ENCODE measurements at places on chromosomes 4 and X. TPM values are rescaled to one million over a fixed set of nuclear protein-coding genes. Genes with fewer than 3 reads are reported as not detected.

The HMGN5 gene
- total RNA-seq: 5.3 TPM

The MAGEC3 gene
- not detected for total RNA-seq

The SMIM31 gene
- total RNA-seq: 3.8 TPM

The PPP4R3C gene
- not detected for total RNA-seq

The SPATA18 gene
- total RNA-seq: 33.4 TPM

The SMARCA1 gene
- total RNA-seq: 21.3 TPM

The SOD3 gene
- 101 TPM for total RNA-seq

The TAF7L gene
- 0.21 TPM for total RNA-seq

The TRIM75 gene
- total RNA-seq: not detected

The SPANXA1 gene
- not detected for total RNA-seq

The HEPH gene
- total RNA-seq: 9.5 TPM

The NHSL2 gene
- total RNA-seq: 7.5 TPM

The ARSJ gene
- 8.0 TPM for total RNA-seq

The HTN3 gene
- total RNA-seq: not detected

The RBMXL3 gene
- total RNA-seq: not detected

The FHDC1 gene
- total RNA-seq: 27.2 TPM

The SLC39A8 gene
- total RNA-seq: 285 TPM
